ENCODE measurements at places on chromosomes 1 and 21.

- no peak for DNase-seq
These were observed 24.3 kb upstream of the GRHL3 start for GRCh38 chr1:24294716-24295371.

- no peak for DNase-seq
These were observed 6.8 kb downstream of the ATP5PO start for GRCh38 chr21:33908760-33909159.

GRCh38 chr1:160061369-160062229, 8.4 kb downstream of the KCNJ10 start:
- DNase-seq, result no peak

DNA sequence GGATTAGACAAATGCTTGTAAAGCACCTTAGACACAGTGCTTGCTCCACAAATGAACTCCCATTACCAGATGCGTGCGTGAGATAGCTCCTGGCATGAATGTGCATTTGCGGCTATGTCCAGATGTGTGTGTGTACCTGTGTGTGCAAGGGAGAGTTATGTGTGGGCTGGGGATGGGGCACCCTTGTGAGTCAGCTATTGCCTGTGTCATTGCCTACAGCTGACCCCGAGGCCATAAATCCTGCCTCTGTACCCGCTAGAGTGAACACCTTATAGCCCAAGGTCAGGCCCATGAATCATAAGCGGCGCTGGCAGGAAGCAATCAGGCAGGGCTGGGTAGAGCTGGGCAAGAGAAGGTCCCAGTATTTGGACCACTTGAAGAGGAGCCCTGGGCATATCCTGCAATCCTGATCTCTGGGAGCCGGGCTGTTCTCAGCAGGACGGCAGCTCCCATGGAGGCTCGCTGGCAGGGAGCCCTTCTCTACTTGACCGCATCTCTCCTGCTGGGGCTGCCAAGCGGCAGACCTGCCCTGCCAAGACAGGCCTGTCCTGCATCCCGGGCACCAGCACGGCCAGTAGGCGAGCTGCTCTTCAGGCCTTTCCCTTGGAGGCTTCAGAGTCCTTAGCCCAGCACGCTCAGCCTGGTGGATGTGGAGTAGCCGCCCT, 86.4 kb downstream of the TMEM53 start:
- DNase-seq, result no peak

DNA sequence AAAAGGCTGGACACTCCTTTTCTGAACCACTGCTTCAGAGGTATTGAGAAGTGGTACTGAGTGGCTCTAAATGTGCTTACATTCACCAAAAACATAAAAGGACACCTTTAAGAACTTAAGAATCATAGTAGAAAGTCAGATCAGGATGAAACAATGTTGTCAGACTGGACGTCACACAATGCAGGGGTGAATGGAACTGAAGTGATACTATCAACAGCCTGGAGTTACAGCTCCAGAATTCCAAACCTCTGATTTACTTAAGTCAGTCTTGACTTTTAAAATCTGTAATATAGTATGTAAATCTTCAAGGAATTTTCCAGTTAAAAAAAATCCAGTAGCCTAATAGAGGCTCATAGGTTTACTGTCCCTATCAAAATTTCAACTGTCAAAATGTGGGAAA, 19.3 kb downstream of the ELK4 start:
- DNase-seq, result no peak

DNA sequence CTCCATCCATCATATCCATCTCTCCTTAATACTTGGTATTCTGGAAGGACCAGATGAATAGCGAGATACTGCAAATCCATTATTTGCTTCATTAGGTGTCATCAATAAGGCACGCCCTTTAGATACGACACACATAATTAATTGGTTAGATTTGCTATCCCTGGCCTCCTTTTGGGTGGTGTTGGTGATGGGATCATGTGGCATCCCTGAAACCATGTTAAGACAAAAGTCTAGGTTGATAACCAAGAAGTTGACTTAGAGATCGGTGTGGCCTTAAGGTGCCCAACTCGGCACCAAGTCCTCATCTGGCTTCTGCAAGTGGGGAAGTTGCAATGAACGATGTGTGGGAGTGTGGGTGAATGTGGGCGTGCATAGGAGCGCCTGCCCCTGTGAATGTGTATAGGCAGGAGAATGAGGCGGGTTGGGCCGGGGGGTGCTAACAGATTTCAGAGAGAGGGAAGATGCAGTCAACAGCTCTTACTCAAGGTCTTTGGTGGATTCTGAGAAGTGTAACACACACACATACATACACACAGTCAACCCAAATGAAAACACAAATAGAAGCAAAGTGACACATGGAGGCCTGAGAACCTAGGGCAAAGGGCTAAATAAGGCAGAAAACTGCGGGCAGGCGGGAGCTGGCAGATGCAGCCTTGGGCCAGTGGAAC, 415.7 kb upstream of the ESRRG start:
- no peak for DNase-seq

DNA sequence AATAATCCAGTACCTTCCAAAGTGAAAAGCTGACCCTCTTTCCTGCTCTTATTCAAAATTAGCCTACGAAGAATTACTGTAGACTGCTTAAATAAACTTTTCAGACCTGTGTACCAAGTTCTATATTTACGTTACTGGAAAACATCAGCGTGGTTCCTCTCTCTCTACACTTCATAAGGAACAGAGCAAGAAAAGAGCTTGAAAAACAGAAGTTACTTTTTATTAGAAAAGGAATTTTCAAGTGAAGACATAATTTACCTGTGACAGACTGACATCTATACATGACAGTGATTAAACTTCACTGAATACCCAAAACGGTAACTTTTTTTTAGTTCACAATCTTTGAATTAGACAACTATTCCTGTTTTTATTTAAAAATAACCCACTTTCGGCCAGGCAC, 2.7 kb downstream of the ENAH start:
- no peak for DNase-seq

- DNase-seq, result no peak
These were observed 361.5 kb downstream of the HHAT start for GRCh38 chr1:210690236-210690635.

DNA sequence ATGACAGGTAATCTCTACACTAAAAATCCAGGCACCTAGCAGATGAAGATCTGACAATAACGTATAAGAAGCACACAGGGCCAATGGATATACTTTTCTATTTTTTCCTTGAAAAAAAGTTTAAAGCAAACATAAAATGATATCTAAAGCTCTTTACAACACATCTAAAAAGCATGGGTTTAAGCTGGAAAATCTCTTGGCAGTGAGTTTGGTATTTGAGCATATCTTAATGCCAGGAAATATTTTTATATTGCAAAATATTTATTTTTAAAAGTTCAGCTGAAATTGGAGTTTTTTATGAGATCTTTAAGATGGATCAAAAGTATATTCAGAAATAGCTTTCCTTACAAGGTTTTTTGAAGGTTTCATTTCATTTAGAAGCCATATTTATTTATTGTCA, 40.5 kb downstream of the SLC5A9 start:
- DNase-seq, result no peak

DNA sequence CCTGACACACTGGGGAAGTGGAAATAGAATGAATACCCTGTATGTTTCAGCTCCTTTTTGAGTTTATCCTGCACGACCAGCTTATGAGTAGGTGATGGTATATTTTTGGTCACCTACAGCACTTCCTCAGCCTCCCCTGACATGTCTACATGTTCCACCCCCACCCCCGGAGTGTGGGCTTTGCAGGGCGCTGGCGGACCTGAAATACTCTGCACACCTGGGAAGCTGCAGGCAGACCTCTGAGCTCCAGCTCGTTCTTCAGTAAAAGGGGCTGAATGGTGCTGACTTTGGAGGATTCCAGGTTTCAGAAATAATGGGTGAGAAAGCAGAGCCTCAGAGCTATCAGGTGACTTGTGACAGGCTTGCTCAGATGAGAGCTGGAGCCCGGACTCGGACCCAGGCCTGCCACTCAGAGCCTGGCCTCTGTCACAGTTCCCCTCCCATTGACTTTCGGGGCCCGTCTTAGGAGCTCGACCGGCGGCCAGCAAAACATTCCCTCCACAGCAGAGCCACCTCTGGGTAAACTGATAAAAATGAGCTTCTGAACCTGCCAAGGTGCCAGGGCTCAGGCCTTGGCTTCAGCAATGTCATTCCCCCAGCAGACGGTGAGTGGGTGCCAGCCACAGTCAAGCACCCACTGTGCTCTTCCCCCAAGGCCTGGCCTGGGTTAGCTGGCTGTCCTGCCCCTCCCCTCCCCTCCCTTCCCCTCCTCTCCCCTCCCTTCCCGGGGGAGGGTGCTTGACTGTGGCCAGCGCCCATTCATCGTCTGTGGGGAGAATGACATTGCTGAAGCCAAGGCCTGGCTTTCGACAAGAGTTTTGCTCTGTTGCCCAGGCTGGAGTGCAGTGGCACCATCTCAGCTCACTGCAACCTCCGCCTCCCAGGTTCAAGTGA, 30.1 kb downstream of the DOP1B start:
- DNase-seq, result no peak

GRCh38 chr1:60510162-60510561, 436.6 kb upstream of the C1orf87 start:
- no peak for DNase-seq
